Left lung (tissue), 14 donors: ENCODE measurements at places on chromosomes 16 and 17. TPM values are rescaled to one million over a fixed set of nuclear protein-coding genes. Genes with fewer than 3 reads are reported as not detected.
A peak's percentile ranks its signal among the peaks of the same experiment; 100 is the strongest.

The PLEKHH3 gene
- total RNA-seq, result 22.5 TPM

DNA sequence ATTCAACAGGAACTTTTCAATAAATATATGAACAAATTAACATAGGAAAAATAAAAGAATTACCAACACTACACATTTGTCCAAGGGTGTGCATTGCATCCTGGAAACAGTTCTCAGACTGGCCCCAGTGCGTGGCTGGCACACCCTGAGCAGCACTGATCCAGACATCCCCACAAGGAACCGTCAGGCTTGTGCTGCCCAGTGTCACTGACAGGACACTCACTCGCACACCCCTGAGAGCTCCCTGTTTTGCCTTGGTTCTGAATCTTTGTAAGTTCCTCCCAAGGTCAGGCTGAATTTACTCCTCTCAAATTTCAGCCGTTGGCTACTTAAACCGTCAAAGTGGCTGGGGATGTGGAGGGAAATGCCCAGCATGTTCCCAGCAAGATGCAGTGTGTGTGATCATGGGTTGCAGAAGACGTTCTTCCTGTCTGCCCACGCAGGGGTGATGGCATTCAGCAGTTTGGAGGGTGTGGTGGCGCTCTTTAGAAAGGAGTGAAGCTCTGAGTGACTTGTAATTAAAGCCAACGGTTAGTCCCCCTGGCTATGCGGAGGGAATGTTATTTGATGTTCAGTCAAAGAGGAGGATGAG is 1.7 kb downstream of the MT2A start:
- H3K4me3 ChIP-seq, result peak overlapping the region; percentile 77
- no peaks in the 10 kb centered on the region for H3K36me3 ChIP-seq
- no peaks in the 10 kb centered on the region for H3K27me3 ChIP-seq
- no peak for DNase-seq

DNA sequence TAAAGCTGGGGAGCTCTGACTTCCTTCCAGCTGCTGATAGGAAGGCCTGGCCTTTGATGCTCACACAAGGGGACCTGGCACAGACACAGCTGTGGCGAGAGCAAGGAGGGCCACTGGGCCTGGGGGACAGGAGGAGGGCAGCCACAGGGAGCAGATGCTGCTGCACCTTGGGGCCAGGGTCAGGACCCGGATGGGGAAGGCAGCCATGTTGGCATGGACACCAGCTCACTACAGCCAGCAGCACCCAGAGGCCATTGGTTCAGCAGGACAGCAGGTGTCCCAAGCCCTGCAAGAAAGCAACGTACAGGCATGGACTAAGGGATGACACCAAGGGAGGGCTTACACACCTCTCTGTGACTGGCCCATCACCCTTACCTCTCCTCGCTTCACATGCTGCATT is 8.0 kb upstream of the RNF112 start:
- H3K27me3 ChIP-seq, result no peaks in the 10 kb centered on the region
- peaks cover 10% of the 10 kb centered on the region for H3K4me1 ChIP-seq
- no peak overlapping the region for H3K27ac ChIP-seq
- H3K36me3 ChIP-seq, result no peaks in the 10 kb centered on the region

The MYOCD gene
- total RNA-seq, result 5.4 TPM

The ACSM2A gene
- total RNA-seq, result not detected

The CRLF3 gene
- 13.1 TPM for total RNA-seq

The PYDC1 gene
- not detected for total RNA-seq

- H3K36me3 ChIP-seq, result no peaks in the 10 kb centered on the region
- no peaks in the 10 kb centered on the region for H3K27me3 ChIP-seq
- no peak overlapping the region for H3K4me3 ChIP-seq
- no peaks in the 10 kb centered on the region for H3K4me1 ChIP-seq
- no peak for DNase-seq
Measured at GRCh38 chr16:88834670-88835069, 22.1 kb downstream of the GALNS start.

The FOXL1 gene
- total RNA-seq, result 0.99 TPM

DNA sequence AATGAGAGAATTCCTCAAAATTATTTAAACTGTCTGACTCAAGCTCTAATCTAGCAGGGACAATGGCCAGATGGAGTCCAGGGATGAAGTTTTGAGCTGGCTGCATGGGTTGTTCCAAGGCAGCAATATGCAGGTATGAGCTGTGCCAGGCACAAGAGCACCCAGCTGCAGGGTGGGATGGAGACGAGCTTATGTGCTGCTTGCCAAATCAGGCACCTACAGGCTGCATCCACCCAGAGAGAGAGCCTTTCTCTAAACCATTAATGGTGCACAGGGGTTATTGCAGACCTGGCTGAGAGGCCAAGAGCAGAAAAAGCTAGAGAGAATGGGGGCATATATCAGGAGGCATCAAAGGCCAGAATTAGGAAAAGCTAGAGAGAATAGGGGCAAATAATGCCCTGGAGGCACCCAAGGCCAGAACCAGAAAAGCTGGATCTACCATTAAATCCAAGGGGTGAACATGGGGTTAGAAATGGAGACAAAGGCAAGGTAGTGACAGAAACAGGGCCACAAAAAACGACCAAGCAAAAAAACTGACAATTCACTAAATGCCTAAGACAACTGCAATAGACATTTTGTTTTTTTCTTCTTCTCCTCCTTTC is 11.0 kb downstream of the KRT33A start:
- no peak overlapping the region for H3K27ac ChIP-seq
- no peaks in the 10 kb centered on the region for H3K27me3 ChIP-seq
- no peaks in the 10 kb centered on the region for H3K36me3 ChIP-seq
- H3K4me1 ChIP-seq, result peaks cover 14% of the 10 kb centered on the region
- H3K4me3 ChIP-seq, result no peak overlapping the region
- DNase-seq, result no peak

GRCh38 chr17:6019959-6020358 is 50.2 kb upstream of the WSCD1 start:
- no peak overlapping the region for H3K27ac ChIP-seq
- H3K36me3 ChIP-seq, result no peaks in the 10 kb centered on the region
- no peaks in the 10 kb centered on the region for H3K27me3 ChIP-seq
- no peaks in the 10 kb centered on the region for H3K4me1 ChIP-seq
- DNase-seq, result no peak
- H3K4me3 ChIP-seq, result no peak overlapping the region

DNA sequence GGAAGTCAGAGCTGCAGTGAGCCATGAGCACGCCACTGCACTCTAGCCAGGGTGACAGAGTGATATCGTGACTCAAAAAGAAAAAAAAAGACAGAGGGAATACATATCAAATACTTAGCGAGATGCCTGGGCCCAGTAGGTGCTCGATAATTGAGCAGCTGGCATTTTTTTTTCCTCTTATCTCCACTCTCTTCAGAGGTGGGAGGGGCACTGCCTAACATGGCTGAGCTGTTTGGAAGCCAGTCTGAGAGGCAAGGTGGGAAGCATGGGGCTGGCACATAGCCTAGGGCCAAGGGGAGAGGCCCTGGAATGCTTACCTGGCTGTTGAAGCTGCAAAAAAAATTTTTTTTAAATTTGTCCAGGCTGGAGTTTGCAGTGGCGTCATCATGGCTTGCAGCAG is 38.4 kb downstream of the HIC1 start:
- no peaks in the 10 kb centered on the region for H3K36me3 ChIP-seq
- H3K27ac ChIP-seq, result peak overlapping the region; percentile 43
- DNase-seq, result no peak
- no peak overlapping the region for H3K4me3 ChIP-seq

- DNase-seq, result no peak
- H3K27ac ChIP-seq, result no peak overlapping the region
- no peaks in the 10 kb centered on the region for H3K27me3 ChIP-seq
- H3K4me3 ChIP-seq, result no peak overlapping the region
- peaks cover 99% of the 10 kb centered on the region for H3K36me3 ChIP-seq
- no peaks in the 10 kb centered on the region for H3K4me1 ChIP-seq
Measured at GRCh38 chr16:50298075-50298460, 31.7 kb downstream of the ADCY7 start.

- no peaks in the 10 kb centered on the region for H3K27me3 ChIP-seq
- no peaks in the 10 kb centered on the region for H3K4me1 ChIP-seq
- H3K4me3 ChIP-seq, result no peak overlapping the region
Measured at GRCh38 chr17:56274491-56274890, 121.2 kb downstream of the ANKFN1 start.

DNA sequence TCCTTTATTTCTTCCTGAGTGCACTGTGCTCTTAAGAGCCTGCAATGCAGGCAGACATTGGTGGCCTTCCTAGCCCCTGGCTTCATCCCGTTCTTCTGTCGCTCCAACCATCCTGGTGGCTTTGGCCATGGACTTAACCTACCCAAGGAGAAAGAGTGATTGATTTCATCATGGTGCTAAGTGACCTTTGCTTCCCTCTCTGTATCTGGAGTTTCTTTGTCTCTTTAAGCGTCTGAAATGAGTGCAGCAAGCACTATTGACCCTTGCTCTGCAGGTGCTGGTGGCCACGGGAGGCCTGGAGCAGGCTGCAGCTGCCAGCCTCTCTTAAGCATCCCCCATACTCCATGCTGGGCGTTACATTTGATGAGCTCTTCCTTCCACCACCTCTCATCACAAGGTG is 60.5 kb downstream of the RAP1GAP2 start:
- no peak overlapping the region for H3K4me3 ChIP-seq
- H3K4me1 ChIP-seq, result peaks cover 33% of the 10 kb centered on the region
- no peaks in the 10 kb centered on the region for H3K36me3 ChIP-seq
- peaks cover 65% of the 10 kb centered on the region for H3K27me3 ChIP-seq

The PABPN1L gene
- total RNA-seq, result not detected

- H3K27me3 ChIP-seq, result no peaks in the 10 kb centered on the region
- no peaks in the 10 kb centered on the region for H3K4me1 ChIP-seq
- H3K4me3 ChIP-seq, result no peak overlapping the region
- DNase-seq, result no peak
- no peak overlapping the region for H3K27ac ChIP-seq
Measured at GRCh38 chr16:47278306-47278970, 134.7 kb upstream of the NETO2 start.

- DNase-seq, result no peak
- no peaks in the 10 kb centered on the region for H3K36me3 ChIP-seq
- H3K4me1 ChIP-seq, result no peaks in the 10 kb centered on the region
Measured at GRCh38 chr17:29793501-29793900, 136.5 kb downstream of the SSH2 start.

The ARL16 gene
- 27.0 TPM for total RNA-seq

GRCh38 chr17:75637143-75637538 is 3.9 kb downstream of the SMIM5 start:
- no peaks in the 10 kb centered on the region for H3K36me3 ChIP-seq
- no peak for DNase-seq
- H3K27ac ChIP-seq, result no peak overlapping the region
- no peak overlapping the region for H3K4me3 ChIP-seq
- H3K4me1 ChIP-seq, result peaks cover 12% of the 10 kb centered on the region
- H3K27me3 ChIP-seq, result no peaks in the 10 kb centered on the region

The ITGAL gene
- 60.2 TPM for total RNA-seq

The CD300C gene
- 11.0 TPM for total RNA-seq

DNA sequence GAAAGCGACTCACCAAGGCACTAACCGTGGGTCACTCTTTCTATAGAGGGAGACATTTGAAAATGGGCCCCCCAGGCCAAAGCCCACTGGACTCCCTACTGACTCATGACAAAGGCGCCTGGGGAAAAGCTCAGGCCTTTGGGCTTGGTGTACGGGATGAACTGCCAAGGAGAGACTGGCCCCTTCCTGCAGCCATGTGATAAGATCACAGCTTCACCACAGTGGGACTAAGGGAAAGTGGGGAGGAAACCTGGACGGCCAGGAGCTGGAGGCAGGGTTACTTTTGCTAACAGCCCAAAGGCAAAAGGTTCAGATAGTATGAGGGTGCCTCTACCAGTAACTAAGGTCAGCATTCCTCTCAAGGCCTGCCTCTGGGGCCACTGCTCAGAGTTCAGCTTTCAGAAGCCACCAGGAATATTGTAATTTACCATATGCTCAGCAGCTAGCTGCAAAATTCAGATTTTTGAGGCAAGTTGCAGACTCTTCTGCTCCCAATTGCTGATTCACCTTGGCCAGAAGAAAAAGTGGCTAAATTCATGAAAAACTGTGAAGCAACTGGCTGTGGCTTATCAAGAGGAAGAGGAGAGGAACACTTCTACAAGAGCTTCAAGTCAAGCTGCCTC is 37.1 kb upstream of the SLC25A19 start:
- H3K4me3 ChIP-seq, result no peak overlapping the region
- H3K27me3 ChIP-seq, result no peaks in the 10 kb centered on the region
- no peak for DNase-seq
- H3K27ac ChIP-seq, result peak overlapping the region; percentile 77
- peaks cover 69% of the 10 kb centered on the region for H3K4me1 ChIP-seq
- peaks cover 59% of the 10 kb centered on the region for H3K36me3 ChIP-seq

GRCh38 chr16:27365142-27366089 is 36.6 kb upstream of the IL21R start:
- peaks cover 46% of the 10 kb centered on the region for H3K36me3 ChIP-seq
- peaks cover 9% of the 10 kb centered on the region for H3K4me1 ChIP-seq
- H3K4me3 ChIP-seq, result no peak overlapping the region

- H3K36me3 ChIP-seq, result no peaks in the 10 kb centered on the region
- no peak overlapping the region for H3K27ac ChIP-seq
- DNase-seq, result no peak
Measured at GRCh38 chr17:44785921-44786320, 27.1 kb downstream of the ADAM11 start.

GRCh38 chr17:58823051-58823525 is 67.4 kb downstream of the PPM1E start:
- no peaks in the 10 kb centered on the region for H3K36me3 ChIP-seq
- H3K4me1 ChIP-seq, result no peaks in the 10 kb centered on the region
- no peak overlapping the region for H3K4me3 ChIP-seq
- H3K27ac ChIP-seq, result no peak overlapping the region
- no peak for DNase-seq

- no peak for DNase-seq
- H3K27ac ChIP-seq, result no peak overlapping the region
- no peaks in the 10 kb centered on the region for H3K27me3 ChIP-seq
- H3K4me1 ChIP-seq, result no peaks in the 10 kb centered on the region
- no peaks in the 10 kb centered on the region for H3K36me3 ChIP-seq
- H3K4me3 ChIP-seq, result no peak overlapping the region
Measured at GRCh38 chr17:54536306-54536705, 364.3 kb upstream of the TOM1L1 start.

DNA sequence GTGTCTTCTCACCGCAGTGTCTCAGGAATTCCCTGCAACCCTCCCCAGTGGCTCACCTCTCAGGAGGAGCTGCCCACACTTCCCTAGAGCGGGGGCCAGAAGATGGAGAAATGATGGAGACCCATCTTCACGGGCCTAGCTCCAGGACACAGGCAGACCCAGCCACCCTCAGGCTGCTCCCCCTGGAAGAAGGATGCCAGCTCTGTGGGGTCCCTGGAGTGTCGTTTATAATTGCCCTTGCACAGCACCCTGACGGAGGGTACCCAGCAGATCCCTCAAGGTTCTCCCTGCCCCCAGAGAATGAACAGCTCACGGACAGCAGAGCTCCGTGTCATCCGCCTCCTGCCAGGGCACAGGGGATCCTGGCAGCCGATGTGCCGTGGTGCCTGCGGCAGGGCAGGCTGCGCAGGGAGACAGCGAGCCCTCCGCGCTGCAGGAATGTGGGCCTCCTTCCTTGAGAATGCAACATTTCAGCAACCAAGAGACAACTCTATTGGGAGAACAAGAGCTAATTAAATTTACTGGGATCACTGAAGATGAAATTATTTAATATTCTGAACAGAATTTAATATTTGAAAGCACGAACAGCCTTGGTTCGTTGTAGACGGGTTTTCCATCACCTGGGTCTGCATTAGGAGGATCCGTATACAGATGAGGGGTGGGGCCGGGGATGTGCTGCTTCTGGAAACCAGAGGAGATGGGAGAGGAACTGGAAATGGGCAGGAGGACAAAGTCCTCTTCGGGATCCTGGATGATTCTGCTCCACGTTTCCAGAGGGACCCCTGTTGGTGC is 21.0 kb upstream of the RBFOX3 start:
- no peak for DNase-seq
- no peak overlapping the region for H3K4me3 ChIP-seq
- no peaks in the 10 kb centered on the region for H3K36me3 ChIP-seq

The CD300LF gene
- 18.7 TPM for total RNA-seq
